ENCODE measurements at places on chromosomes 2 and 18.

GRCh38 chr18:25230658-25231326 lies 121.2 kb downstream of the ZNF521 start:
- no peak for DNase-seq

GRCh38 chr18:58529714-58530354 lies 99.1 kb downstream of the ALPK2 start:
- peak; percentile 77 for DNase-seq

GRCh38 chr2:68414876-68415275 lies 49.8 kb downstream of the PLEK start:
- DNase-seq, result no peak

GRCh38 chr2:121884078-121884477 lies 128.6 kb downstream of the TSN start:
- DNase-seq, result no peak

- no peak for DNase-seq
These were observed 213.8 kb upstream of the MGAT5 start for GRCh38 chr2:134039912-134040581.

GRCh38 chr2:217795706-217796465 lies 206.9 kb downstream of the TNS1 start:
- DNase-seq, result no peak

DNA sequence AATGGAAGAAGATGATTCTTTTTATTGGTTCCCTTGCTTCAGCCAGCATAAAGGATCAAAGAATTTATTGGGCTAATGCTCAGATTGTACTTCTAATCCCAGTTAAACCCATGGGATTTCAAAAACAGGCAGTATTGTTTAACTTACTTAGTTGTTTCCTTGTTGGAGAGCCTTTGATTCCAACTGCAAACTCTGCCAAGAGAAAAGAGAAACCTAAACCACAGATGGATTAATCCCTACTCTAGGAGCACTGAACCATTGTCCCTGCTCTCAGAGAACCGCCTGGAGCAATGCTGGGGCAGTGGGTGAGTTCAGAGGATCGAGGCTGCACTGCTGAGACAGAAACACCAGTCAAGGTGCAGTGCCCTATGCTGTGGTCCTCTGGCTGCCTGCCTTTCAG lies 44.9 kb upstream of the SIGLEC15 start:
- DNase-seq, result no peak

- no peak for DNase-seq
These were observed 105.4 kb upstream of the MAP4K3 start for GRCh38 chr2:39542523-39542922.

DNA sequence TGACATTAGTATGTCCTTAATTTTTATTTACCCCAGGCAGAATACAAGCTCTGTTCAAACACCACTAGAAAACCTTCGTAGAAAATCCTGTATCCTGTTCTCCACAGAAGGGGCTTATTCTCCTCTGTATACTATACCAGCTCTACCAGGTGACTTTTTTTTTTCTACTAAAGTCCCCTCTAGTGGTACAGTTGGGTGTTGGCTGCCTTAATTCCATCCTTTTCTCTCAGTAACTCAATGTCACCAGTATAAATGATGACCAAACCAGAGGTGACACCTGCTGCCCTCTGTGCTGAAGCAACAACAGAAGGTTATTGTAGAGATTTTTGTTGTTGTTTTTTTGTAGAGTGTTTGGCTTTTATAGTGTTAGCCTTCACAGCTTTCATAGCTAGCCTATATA lies 1322.0 kb downstream of the LRP1B start:
- no peak for DNase-seq

DNA sequence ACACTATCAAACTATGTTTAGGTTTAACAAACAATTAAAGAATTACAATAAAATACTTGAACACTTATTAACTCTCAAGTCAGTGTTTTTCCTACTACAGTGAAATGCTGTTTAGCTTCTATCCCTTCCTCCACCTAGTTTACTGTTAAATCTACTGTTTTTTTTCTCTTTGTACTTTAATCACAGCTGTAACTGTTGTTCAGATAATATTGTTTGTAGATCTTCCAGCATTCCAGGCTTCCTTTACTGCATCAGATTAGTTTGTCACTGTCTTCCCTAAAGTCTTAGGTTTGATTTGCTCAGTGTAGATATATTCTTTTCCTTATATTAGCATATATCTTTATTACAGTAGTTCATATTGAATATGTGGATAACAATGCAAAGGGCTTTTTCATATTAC lies 22.5 kb downstream of the BIRC6 start:
- no peak for DNase-seq

GRCh38 chr2:98552499-98553179 lies 55.7 kb downstream of the COA5 start:
- no peak for DNase-seq

GRCh38 chr2:238116298-238117198 lies 16.4 kb downstream of the ESPNL start:
- DNase-seq, result no peak

DNA sequence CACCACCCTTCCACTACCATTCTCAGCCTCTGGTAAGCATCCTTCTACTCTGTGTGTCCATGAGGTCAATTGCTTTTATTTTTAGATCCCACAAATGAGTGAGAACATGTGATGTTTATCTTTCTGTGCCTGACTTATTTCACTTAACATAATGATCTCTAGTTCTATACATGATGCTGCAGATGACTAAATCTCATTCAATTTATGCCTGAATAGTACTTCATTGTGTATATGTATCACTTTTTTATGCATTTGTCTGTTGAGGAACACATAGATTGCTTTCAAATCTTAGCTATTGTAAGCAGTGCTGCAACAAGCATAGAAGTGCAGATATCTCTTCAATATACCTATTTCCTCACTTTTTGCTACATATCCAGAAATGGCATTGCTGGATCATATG lies 733.3 kb downstream of the SUCLG1 start:
- DNase-seq, result no peak

DNA sequence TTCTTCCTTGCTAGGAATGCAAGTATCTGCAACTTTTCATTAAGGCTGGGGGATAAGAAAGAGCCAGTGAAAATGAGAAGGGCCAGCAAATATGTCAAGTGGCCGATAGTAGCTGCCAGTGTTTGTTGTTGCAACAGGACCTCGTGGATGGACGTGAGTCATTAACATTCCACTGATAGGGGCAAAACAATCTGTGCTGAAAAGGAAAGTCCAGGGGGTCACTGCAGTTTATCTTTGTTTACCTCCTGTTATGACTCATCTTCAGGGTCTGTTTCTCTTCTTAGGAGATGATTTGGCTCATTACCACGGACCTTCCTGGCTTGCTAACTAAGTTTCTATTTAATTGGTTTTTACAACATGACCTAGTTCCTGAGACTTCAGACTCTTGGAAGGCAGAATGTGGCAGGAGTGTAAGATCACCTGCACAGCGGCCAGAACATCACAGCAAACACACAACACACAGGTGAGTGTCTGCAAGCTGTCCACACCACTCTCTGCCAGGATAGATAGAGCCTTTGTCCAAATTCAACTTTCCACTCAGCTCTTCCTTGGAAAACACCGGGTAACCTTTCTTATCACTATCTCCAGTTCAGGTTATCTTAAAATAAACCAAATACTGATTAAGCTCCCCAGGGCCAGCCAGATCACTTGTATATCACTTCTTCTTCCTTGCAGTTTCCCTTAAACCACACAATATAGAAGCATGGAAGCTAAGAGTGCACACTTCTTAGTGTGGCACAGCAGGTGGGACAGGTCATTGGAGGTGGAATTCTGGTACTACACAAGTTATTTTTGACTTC lies 157.5 kb upstream of the LMAN1 start:
- DNase-seq, result no peak

GRCh38 chr2:194826241-194826640 lies 830.8 kb upstream of the SLC39A10 start:
- DNase-seq, result no peak

Measured in activated CD4-positive, alpha-beta T cell treated with anti-CD3 and anti-CD28 coated beads, Interleukin-2, amount 50 U/mL, for 48 hours (primary cell).